ENCODE measurements at places on chromosomes 4 and X.

DNA sequence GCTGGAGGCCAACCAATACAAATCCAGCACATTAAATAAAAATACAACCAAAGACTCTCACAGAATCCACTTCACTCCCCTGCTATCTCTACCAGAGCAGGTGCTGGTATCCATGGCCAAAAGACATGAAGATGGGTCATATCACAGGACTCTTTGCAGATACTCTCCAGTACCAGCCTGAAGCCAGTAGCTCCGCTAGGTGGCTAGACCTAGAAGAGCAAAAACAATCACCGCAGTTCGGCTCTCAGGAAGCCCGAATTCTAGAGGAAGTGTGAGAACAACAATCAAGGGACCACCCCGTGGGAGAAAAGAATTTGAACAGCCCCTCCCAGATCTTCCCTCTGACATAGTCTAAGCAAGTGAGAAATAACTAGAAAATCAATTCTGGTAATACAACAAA lies 20.2 kb downstream of the CLIC2 start:
- no peak for DNase-seq

- DNase-seq = no peak
These were observed 33.4 kb downstream of the C4orf54 start for GRCh38 chr4:99624141-99624719.

GRCh38 chrX:155086202-155086840 lies 15.0 kb downstream of the BRCC3 start:
- no peak for DNase-seq

GRCh38 chr4:105369988-105370387 lies 103.9 kb downstream of the PPA2 start:
- DNase-seq = no peak

- no peak for DNase-seq
These were observed 175.7 kb upstream of the BCOR start for GRCh38 chrX:40273356-40274050.

DNA sequence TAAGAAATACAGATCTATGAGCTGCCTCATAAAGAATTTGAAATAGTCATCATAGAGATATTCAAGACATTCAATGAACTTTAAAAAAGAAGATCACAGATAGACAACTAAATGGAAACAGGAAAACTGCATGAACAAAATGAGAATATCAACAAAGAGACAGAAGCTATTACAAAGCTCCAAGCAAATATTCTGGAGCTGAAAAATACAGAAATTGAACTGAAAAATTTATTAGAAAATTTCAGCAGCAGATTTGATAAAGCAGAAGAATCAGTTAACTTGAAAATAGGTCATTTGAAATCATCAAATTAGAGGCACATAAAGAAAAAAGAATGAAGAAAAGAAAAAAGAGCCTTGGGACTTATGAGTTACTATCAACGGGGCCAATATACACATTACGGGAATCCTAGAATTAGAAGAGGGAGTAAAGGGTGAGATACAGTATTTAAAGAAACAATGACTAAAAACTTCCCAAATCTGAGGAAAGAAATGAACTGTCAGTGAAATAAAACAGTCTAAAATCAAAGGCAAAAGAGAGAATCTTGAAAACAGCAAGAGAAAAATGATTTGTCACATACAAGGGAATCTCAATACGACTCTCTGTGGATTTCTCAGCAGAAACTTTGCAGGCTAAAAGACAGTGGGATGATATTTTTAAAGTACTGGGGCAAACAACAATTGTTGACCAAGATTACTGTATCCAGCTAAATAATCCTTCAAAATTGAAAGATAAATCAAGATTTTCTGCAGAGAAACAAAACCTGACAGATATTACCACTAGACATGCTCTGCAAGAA lies 641.6 kb downstream of the ANKRD50 start:
- DNase-seq = no peak

GRCh38 chrX:17494216-17494615 lies 119.2 kb downstream of the NHS start:
- DNase-seq = no peak

DNA sequence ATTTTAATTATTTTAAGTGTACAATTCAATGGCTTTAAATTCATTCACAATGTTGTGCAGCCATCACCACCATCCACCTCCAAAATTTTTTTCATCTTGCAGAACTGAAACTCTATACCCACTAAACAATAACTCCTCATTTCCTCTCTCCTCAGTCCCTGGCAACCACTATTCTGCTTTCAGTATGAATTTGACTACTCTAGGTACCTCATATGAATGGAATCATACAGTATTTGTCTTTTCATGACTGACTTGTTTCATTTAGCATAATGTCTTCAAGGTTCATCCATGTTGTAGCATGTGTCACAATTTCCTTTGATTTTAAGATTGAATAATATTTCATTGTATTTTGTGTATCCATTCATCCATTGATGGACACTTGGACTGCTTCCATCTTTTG lies 46.9 kb downstream of the KIF4A start:
- DNase-seq = no peak

GRCh38 chr4:80266902-80267380 lies 477 bp downstream of the FGF5 start:
- DNase-seq = no peak

DNA sequence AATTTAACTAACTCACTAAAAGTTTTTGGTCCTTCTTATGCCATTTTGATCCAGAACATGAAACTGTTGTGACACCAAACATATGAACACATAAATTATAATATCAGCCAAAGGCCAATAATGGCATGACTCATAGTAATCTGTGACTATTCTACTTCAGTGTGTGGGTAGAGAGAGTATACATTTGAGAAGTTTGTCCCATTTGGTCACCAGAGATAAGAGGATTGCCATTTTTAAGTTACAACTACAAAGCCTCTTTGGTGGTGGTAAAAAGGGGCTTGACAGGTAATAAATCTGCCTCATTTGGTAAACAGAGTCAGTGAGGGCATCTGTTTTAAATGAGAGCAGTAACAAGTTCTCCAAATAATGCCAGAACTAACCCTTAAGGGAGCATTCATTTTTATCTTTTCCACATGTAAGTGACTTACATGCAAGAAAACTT lies 117.9 kb downstream of the TBC1D19 start:
- DNase-seq = no peak

GRCh38 chr4:7595934-7596461 lies 161.3 kb upstream of the PSAPL1 start:
- no peak for DNase-seq

GRCh38 chr4:118968005-118968404 lies 79.4 kb downstream of the SYNPO2 start:
- no peak for DNase-seq

DNA sequence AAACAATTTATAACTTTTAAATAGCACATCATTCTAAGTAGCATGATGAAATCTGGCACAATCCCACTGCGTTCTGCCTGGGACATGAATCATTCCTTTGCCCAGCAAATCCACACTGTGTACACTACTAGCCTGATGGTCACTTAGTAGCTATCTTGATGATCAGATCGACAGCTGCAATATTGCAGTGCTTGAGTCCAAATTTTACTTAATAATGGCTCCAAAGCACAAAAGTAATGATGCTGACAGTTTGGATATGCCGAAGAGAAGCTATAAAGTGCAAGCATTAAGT lies 86.6 kb upstream of the NPNT start:
- no peak for DNase-seq

DNA sequence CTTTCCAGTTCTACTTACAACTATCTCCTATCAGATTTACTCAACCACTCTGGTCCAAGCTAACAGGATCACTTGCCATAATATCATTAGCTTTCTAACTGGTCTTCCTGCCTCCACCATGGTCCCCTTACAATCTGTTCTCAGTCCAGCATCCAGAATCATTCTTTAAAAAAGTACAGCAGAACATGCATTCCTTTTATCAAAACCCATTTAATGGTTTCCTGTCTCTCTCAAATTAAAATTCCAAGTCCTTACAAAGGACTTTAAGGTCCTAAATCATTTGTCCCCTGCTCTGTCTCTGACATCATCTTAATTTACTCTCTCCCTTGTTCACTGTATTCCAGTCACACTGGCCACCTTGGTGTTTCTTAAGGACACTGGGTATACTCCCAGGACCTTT lies 104.6 kb downstream of the REELD1 start:
- no peak for DNase-seq

GRCh38 chr4:81802285-81802846 lies 330.7 kb upstream of the RASGEF1B start:
- DNase-seq = no peak

GRCh38 chr4:25367004-25367621 lies 9.9 kb upstream of the ANAPC4 start:
- no peak for DNase-seq

DNA sequence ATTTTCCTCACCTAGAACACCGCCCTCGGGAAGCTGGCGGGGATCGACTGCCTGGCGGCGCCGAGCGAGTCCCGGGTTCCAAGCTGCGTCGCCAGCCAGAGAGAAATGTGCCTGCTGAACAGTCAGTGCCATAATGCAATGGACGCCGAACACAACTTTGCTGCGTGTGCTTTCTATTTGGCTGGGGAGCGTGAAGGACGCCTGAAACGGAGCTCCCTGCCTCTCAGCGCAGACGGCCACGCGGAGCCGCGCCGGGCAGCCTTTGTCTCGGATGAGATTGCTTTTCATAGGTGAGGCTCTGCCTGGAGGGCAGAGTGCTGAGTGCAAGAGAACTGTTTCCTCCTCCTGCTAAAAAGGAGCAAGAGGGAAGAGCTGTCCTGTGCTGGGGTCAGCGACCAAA lies 107.7 kb upstream of the BCOR start:
- DNase-seq = no peak
